ENCODE measurements at places on chromosomes 11 and 22.

DNA sequence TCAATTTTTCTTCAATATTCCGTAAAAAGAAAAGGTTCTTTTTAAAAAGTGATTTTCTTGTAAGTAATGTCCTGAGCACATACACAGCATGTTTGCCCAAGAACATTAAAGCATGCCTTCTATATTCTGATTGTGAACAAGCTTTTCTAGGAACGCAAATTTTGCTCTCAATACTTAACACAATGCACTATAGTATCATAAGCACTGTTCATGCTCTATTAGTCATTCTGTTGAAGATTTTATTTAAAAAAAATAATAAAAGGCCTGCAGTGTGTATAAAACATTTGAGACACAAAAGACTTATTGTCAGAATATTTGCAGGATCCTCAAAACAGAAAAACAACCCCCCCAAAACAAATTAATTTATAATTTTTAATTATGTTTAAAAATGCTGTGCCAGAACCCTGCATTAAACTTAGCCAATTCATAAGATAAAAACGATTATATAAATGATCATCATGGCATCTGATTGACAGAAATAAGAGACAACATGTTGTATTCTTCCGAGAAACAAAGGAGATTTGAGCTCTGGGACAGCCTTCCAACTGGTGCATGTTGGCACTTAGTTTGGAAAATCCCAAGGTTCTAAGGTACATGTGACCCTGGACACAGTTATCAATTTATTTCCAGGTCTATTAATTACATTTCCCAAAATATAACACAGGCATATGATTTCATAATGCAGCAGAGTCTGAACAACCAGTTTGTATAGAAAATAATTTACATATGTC, 13.1 kb downstream of the MTMR2 start:
- no peak for DNase-seq

- DNase-seq = no peak
Observed at GRCh38 chr11:59875856-59876519, 2.6 kb upstream of the OOSP3 start.

- no peak for DNase-seq
Observed at GRCh38 chr11:104918113-104918824, 20.0 kb upstream of the CASP12 start.

DNA sequence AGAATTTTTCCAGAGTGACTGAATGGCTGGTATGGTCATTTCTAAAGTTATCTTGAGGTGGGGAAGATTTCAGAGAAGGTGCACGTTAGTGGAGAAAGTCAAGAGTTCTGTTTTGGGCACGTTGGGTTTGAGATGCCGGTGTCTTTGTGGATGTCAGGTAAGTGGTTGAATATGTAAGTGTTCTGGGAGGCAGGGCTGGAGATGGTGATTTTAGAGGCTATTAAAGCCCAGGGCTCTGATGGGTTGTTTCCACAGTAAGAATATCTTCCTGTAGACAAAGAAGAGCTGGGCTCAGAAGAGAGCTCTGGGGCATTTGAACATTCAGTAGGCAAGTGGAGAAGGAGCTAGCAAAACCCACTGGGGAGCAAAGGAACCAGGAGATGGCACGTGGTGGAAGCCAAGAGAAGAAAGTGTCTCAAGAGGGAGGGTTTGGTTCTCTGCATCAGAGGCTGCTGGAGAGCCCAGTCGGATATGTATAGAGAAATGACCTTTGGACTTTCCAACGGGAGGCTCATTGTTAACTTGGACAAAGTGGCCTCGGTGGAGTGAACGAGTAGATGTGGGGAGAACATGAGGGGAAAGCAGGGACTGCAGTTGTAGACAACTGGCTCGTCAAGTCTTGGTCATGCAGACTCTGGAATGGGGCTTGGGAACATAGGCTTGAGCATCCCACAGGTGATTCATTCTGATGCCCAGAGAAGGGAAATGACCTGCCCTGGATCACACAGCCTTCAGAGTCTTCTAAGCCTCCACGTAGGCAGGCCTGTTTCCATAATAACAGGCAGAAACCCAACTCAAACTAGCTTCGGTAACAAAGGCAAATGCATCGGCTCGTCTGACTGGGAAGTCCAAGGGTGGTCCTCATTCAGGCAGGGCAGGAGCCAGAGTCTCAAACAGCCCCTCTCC, 98.4 kb upstream of the PARVA start:
- DNase-seq = no peak

DNA sequence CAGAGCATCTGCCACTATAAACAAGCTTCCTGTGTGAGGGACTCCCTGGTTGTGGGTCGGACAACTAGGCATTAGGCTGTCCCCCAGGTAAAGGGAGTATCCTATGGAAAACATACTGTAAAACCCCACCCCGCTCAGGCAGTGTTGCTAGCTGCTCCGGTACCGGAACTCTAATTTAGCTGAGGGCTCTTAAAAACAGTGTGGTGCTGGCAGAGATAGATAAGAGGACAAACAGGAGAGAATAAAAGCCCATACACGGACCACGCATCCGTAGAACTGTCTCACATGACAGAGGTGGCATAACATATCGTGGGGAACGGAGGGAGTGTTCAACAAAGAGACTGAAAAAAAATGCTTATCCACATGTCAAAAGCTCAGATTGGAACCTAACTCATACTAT, 3.4 kb upstream of the MOGAT2 start:
- no peak for DNase-seq

DNA sequence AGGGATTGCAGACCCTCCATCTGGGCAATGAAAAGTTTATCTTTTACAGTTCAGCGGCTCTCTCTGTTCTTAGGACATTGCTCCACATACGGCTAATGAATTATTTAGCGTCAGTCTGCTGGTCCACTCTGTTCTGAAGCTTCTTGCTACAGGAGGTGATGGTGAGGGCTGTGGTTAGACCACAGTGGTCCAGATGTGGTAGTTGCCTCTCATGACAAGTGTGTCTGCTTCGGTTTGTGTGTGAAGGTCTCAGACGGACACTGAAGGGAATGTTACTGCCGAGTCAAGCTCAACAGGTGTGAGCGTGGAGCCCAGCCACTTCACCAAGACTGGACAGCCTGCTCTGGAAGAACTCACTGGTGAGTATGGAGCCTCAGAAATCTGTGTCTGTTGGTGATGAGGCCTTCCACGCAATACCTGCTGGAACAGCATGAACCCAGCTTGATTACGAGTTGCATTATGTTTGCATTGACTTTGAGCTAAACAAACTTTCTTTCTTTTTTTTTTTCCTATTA, 220.8 kb downstream of the DBX1 start:
- no peak for DNase-seq

DNA sequence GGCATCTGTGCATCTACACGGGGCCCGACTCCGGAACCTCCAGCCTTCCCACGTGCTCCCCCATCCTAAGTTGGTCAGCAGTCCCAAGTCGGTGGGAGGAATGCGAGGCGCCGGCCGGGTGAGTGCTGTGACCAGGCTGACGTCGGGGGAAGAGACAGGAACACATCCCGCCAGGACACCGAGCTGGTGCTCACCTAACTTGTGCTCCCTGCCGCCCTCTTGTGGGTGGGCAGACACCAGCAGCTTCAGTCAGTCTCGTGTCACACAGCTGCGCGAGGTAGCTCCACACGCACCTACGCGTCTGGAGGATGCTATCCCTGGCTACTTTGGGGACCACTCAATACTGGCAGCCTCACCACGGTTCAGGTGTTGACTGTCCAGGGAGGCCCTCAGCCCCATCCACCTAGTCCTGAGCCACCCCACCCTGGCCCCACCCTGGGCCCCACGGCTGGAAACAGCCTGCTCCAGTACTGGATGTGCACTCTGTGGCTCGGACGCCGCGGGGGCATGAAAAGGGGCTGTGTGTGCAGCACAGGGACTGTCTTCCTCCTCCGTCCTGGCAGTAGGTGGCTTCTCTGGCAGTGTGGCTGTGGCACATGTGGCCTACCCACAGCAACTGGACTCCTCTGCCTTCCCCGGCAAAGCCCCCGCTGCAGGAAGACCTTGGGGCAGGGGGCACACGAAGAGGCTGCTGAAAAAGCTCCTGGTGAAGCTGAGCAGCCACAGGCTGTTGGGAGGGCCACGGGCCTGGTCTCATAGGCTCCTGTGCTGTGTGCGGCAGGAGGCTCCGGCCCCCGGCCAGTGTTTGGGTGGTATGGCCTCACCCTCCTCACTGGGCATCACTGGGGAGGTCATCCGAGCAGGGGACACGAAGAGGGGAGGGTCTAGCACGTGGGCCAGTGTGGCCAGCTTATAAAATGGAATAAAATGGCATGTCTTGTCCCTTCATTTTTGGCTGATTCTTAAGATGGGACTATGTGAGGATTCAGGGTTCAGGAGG, 11.2 kb upstream of the BID start:
- DNase-seq = no peak

DNA sequence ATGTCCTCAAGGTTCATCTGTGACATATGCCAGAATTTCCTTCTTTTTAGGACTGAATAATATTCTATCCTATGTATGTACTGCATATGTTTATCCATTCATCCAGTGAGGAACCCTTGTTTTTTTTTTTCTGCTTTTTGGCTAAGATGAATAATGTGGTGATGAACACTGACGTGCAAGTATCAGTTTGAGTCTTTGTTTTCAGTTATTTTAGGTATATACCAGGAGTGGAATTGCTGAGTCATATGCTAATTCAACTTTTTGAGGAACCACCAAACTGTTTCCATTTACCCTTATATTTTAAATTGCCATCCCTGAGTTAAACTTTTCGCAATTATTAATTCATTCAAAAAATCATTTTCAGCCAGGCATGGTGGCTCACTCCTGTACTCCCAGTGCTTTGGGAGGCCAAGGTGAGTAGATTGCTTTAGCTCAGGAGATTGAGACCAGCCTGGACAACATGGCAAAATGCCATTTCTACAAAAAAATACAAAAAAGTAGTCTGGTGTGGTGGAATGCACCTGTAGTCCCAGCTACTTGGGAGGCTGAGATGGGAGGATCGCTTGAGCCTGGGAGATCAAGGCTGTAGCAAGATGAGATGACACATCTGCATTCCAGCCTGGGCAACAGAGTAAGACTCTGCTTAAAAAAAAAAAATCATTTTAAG, 64.2 kb downstream of the MICAL2 start:
- DNase-seq = no peak

- DNase-seq = no peak
Observed at GRCh38 chr11:131195661-131196517, 174.5 kb upstream of the NTM start.

DNA sequence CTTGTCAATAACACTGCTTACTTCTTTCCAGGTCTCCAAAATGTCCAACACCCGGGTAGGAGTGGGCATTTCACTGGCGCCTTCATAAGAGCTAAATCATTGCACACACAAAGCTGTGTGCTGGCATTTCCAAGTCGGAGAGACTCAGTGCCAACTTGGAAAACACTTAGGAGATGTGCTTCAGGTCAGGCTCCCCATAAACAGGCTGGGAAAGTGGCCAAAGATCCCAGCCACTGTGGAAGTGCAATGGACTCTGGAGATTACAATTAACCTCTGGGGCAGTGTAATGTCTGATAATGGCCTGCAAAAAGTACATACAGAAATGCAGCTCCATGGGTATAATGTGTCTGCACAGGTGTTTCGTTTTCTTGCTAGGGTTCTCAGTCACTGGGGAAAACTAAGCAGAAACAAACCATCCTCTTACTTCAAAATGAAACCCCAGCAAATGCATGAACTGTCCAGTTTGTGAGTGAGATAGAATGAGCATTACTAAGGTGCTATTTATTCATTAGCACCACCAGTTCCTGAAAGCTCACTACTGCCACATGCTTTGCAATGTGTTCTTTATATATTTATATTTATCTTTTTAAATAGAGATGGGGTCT, 79.0 kb downstream of the ABTB2 start:
- DNase-seq = no peak

- no peak for DNase-seq
Observed at GRCh38 chr22:44309137-44309536, 3.6 kb downstream of the SHISAL1 start.
